ENCODE measurements at places on chromosomes 6 and 20.
A peak's percentile ranks its signal among the peaks of the same experiment; 100 is the strongest.

DNA sequence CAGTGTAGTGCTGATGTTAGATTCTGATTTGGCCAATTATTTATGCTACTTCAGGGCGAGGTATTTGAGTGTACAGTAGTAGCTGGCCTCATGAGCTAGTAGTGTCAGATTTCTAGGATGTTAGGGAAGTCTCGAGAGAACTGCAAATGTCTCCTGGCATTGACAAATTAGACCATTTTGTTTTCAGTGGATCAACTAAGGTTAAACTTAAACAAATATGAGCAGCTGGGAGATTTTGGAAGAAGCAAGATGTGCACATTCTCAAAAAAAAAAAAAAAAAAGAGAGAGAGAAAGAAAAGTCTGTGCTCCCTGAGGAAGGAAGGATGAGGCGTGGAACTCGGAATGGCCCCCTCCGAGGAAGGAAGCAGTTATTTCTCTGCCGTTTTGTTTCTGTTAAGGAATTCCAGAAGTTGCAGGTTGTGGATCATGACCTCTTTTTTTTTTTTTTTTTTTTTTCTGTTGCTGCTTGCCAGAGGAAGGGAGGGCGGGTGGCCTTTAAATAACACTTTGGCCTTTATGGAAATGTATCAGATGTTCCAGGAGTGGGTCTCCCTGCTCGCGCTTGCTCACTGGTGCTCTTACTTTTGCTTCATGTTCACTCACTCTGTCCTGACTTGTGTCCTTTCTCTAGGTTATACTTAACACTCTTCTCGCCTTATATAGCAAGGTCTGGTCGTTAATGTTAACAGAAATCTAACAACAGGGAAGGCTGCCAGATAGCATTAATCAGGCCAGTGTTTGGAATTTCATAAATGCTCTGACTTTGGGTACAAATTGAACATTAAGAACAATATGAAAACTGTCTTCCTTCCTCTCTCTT, 124.4 kb downstream of the TCP11 start:
- H3K36me3 ChIP-seq: peaks cover 7% of the 10 kb centered on the region
- H3K27me3 ChIP-seq: no peaks in the 10 kb centered on the region
- H3K4me1 ChIP-seq: peaks cover 15% of the 10 kb centered on the region
- no peak overlapping the region for H3K27ac ChIP-seq

- peaks cover 5% of the 10 kb centered on the region for H3K4me1 ChIP-seq
- H3K4me3 ChIP-seq: no peak overlapping the region
- peak; percentile 90 for DNase-seq
- H3K27me3 ChIP-seq: no peaks in the 10 kb centered on the region
- H3K27ac ChIP-seq: no peak overlapping the region
- no peaks in the 10 kb centered on the region for H3K36me3 ChIP-seq
Observed at GRCh38 chr20:32894026-32894483, 35.3 kb downstream of the EFCAB8 start.

DNA sequence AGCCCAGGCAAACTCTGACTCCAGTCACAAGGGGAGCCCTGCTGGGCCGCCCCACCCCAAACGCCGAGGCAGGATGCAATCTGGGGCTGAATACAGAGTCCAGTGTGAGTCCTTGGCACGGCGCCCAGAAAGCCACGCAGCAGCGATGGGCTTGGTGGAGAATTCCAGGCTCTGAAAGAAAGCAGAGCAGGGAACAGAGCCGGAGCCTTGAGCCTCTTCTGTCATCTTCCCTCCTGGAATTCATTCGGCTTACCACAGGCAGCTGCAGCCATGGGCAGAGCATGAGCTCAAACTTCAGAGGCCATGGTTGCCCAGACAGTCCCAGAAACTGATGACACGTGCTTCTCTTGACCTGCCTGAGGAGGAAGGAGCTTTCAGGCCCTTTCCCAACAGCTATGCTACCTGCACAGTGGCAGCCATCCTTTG, 441.1 kb upstream of the JARID2 start:
- no peak overlapping the region for H3K27ac ChIP-seq
- H3K4me3 ChIP-seq: no peak overlapping the region
- DNase-seq: no peak

DNA sequence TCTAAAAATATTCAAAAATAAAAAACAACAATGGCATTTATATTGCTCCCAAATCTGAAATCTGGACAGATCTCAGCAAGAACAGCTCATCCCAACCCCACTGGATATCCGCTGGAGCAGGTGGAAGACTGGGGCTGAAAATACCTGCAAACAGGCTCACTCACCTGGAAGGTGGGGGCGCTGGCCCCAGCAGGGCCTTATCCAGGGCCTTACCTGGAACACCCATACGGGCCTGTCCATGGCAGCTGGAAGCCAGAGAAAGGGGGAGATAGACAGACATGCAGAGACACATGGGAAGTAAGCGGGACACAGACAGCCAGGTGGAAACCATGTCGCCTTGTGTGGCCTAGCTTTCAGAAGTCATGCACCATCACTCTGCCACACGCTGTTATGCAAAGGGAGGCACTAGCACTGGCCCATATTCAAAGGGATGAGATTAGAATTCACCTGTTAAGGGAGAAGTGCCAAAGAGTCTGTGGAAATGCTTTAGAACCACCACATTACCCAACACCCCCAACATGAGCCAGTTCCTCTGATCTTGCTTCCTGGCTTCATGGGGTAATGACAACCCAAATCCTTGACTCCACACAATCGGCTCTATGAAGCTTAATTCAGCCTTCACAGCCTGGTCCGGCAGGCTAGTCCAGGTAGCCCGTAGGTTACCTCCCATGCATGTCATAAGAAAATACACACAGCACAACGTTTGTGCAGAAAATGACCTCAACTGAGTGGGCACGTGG, 99.0 kb upstream of the CDYL start:
- no peaks in the 10 kb centered on the region for H3K36me3 ChIP-seq
- no peaks in the 10 kb centered on the region for H3K4me1 ChIP-seq
- no peak overlapping the region for H3K4me3 ChIP-seq

- peak; percentile 75 for DNase-seq
- H3K4me1 ChIP-seq: peaks cover 17% of the 10 kb centered on the region
- no peaks in the 10 kb centered on the region for H3K36me3 ChIP-seq
- no peaks in the 10 kb centered on the region for H3K27me3 ChIP-seq
Observed at GRCh38 chr6:34791164-34791700, 651 bp upstream of the BLTP3A start.

DNA sequence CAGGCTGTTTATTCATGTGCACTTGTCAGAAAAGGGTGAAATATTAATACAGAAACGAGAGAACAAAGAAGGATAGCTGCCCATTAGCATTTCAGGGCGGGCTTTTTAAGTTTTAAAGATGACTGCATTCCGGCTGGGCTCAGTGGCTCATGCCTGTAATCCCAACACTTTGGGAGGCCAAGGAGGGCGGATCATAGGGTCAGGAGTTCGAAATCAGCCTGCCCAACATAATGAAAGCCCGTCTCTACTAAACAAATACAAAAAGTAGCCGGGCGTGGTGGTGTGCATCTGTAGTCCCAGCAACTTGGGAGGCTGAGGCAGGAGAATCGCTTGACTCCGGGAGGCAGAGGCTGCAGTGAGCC, 130.5 kb downstream of the HFE start:
- DNase-seq: peak; percentile 70
- peaks cover 18% of the 10 kb centered on the region for H3K4me1 ChIP-seq
- peak overlapping the region; percentile 99 for H3K27ac ChIP-seq
- H3K36me3 ChIP-seq: no peaks in the 10 kb centered on the region
- peak overlapping the region; percentile 77 for H3K4me3 ChIP-seq

GRCh38 chr20:59469267-59470252, 134.8 kb upstream of the PHACTR3 start:
- 0 out of 2 replicates have a peak, but pooled peaks cover 7% of the 10 kb centered on the region for H3K4me1 ChIP-seq
- H3K27ac ChIP-seq: no peak overlapping the region
- peak; percentile 65 for DNase-seq

GRCh38 chr6:34958734-34959133, 69.7 kb downstream of the ANKS1A start:
- no peak overlapping the region for H3K4me3 ChIP-seq
- H3K4me1 ChIP-seq: no peaks in the 10 kb centered on the region
- no peaks in the 10 kb centered on the region for H3K36me3 ChIP-seq
- no peak overlapping the region for H3K27ac ChIP-seq

GRCh38 chr20:1122388-1123315, 4.2 kb downstream of the PSMF1 start:
- H3K27me3 ChIP-seq: no peaks in the 10 kb centered on the region
- no peak for DNase-seq
- H3K27ac ChIP-seq: no peak overlapping the region

DNA sequence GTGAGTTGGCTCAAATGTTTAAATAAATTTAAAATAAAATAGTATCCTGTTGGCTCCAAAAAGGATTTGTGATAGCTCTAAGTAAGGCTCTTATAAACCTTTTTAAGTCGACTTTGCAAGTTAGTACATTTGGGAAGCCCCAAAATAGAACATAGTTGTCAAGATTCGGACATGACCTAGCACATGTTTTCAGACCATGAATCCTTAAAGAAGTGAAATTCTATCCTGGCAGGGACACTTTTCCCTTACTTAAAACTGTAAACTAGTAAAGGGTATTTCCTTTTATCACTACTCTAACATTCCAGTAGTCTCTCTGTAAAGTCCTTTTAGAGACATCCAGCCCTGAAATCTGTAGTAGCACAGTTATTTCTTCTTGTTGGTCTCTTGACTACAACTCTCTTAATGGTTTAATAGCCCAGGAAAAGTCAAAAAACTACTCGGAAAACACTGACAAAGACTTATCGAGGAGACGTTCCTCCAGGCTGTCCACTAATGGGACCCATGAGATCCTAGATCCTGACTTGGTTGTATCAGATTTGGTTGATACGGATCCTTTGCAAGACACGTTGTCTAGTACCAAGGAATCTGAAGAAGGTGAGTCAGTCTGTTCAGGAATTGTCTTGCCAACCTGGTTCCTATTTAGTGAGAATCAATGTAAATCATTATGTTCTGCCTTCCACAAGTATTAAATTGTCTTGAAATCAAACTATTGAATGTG, 83.6 kb downstream of the SCAND1 start:
- 0 out of 2 replicates have a peak overlapping the region, but pooled peaks have one; percentile 72 for H3K27ac ChIP-seq
- DNase-seq: no peak
- no peak overlapping the region for H3K4me3 ChIP-seq
- no peaks in the 10 kb centered on the region for H3K27me3 ChIP-seq

DNA sequence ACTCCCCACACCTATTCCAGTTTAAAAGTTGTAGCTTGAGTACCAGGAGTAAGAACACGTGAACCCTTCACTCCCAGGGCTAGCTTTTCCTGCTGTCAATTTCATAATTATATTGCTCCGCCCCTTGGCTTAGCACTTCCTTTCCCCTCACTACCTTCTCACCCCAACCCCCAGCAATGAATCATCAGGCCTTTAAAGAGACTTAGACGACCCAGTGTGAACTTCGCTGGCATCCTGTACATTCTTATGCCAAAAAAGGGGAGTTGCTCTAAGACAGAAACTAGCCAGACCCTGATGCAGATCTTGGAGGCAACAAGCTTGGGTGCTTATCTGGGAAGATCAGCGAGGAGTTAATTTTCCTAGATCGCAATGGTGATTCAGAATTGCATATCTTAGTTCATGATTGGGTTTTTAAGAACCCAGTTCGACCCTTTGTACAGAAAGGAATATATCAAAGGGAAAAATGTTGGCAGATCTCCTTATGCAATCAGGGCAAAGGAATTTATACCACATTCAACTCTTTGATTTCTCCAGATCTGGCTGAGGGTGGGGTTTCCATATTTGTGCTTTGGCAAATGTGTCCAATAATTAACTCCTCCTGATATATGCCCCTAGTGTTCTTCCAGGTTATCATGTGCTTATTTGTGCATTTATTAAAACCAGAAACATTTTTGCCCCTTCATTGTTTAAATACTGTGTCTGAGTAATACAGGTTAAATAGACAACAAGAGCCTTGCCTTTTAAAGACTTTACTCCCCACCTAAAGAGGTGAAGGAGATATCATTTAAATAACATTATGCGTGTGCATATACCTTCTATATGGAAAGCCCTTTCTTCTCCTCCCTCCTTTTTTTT, 8.1 kb upstream of the ATXN1 start:
- DNase-seq: peak; percentile 26
- no peaks in the 10 kb centered on the region for H3K27me3 ChIP-seq
- H3K27ac ChIP-seq: no peak overlapping the region
- H3K36me3 ChIP-seq: no peaks in the 10 kb centered on the region

GRCh38 chr20:31551163-31552081, 37.2 kb downstream of the HM13 start:
- H3K36me3 ChIP-seq: peaks cover 59% of the 10 kb centered on the region
- no peaks in the 10 kb centered on the region for H3K27me3 ChIP-seq
- peak overlapping the region; percentile 45 for H3K27ac ChIP-seq
- peaks cover 6% of the 10 kb centered on the region for H3K4me1 ChIP-seq
- DNase-seq: no peak
